Aorta (tissue), 5 donors: ENCODE measurements at places on chromosomes 6 and 20. TPM values are rescaled to one million over a fixed set of nuclear protein-coding genes. Genes with fewer than 3 reads are reported as not detected.

GRCh38 chr6:52573295-52573694 is 3.6 kb downstream of the TRAM2 start:
- no peaks in the 10 kb centered on the region for H3K36me3 ChIP-seq
- H3K27ac ChIP-seq = no peak overlapping the region
- H3K4me1 ChIP-seq = peaks cover 7% of the 10 kb centered on the region
- no peaks in the 10 kb centered on the region for H3K27me3 ChIP-seq
- DNase-seq = no peak

GRCh38 chr6:33718713-33719112 is 7.2 kb upstream of the UQCC2 start:
- no peak overlapping the region for H3K4me3 ChIP-seq
- no peaks in the 10 kb centered on the region for H3K4me1 ChIP-seq

Gene ALDH8A1
- total RNA-seq = 1.6 TPM

DNA sequence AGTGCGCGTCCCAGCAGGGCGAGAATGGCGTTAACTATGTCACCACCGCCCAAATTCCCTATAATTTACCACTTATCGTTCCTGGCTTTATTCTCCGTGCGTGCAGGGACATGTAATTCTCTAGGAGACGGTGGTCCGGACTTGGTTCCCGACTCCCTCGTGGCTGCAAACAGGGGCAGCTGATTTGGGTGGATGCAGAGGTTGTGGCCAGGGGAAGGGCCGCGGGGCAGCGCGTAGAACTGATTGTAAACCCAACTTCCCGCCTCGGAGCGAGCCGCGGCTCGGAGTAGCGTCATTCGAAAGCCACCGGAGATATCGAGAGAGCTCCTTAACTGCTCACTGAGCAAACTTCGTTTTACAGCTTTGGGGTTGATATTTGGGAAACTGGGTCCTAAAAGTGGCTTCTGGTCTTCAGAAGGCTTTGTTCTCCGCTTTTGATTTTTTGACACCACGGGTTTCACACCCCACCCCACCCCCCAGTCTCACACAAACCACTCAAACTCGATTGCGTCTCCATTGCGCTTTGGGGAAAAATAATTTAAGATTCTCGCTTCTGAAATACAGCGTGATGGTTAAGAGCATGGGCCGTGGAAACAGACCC is 17.5 kb upstream of the ZSCAN9 start:
- H3K27me3 ChIP-seq = no peaks in the 10 kb centered on the region
- no peak overlapping the region for H3K27ac ChIP-seq
- no peaks in the 10 kb centered on the region for H3K36me3 ChIP-seq

DNA sequence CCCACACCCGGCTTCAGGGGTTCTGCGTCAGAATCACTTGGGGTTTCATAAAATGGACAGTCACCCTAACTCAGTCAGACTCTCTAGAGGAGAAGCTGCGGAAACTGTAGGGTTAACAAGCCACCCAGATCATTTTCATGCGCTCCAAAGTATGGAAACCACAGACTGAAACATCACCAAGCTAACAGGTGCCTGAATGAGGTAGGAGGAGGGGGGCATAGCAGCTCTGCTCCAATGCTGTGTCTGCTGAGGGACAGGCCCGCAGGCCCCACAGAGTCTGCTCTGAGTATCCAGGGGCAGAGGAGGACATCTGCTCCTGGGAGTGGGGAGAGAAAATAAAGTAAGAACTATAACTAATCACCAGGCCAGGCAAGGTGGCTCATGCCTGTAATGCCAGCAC is 97.1 kb upstream of the AKAP12 start:
- DNase-seq = no peak
- no peaks in the 10 kb centered on the region for H3K4me1 ChIP-seq
- H3K4me3 ChIP-seq = no peak overlapping the region

- H3K4me3 ChIP-seq = no peak overlapping the region
- H3K27me3 ChIP-seq = peaks cover 3% of the 10 kb centered on the region
- H3K36me3 ChIP-seq = no peaks in the 10 kb centered on the region
- DNase-seq = no peak
- no peak overlapping the region for H3K27ac ChIP-seq
- H3K4me1 ChIP-seq = no peaks in the 10 kb centered on the region
These were observed 39.3 kb downstream of the PHACTR3 start for GRCh38 chr20:59643615-59644061.

Gene PERP
- total RNA-seq = 16.9 TPM

- H3K4me1 ChIP-seq = no peaks in the 10 kb centered on the region
- H3K36me3 ChIP-seq = no peaks in the 10 kb centered on the region
- no peaks in the 10 kb centered on the region for H3K27me3 ChIP-seq
- no peak overlapping the region for H3K4me3 ChIP-seq
These were observed 144.9 kb downstream of the TFAP2A start for GRCh38 chr6:10269814-10270472.
